Astrocyte (in vitro differentiated cells and primary cell): ENCODE measurements at places on chromosomes 1 and 21. TPM values are rescaled to one million over a fixed set of nuclear protein-coding genes. Genes with fewer than 3 reads are reported as not detected.

GRCh38 chr1:38179483-38179882 is 132.9 kb upstream of the POU3F1 start:
- no peaks in the 10 kb centered on the region for H3K36me3 ChIP-seq
- H3K4me1 ChIP-seq, result peaks cover 8% of the 10 kb centered on the region
- DNase-seq, result no peak
- no peak overlapping the region for H3K27ac ChIP-seq

- no peaks in the 10 kb centered on the region for H3K27me3 ChIP-seq
- peaks cover 4% of the 10 kb centered on the region for H3K4me1 ChIP-seq
- no peak overlapping the region for H3K4me3 ChIP-seq
These were observed 411.7 kb downstream of the PTPRU start for GRCh38 chr1:29648026-29648425.

- no peak overlapping the region for H3K4me3 ChIP-seq
- no peaks in the 10 kb centered on the region for H3K27me3 ChIP-seq
- H3K27ac ChIP-seq, result no peak overlapping the region
- DNase-seq, result no peak
- H3K4me1 ChIP-seq, result peaks cover 19% of the 10 kb centered on the region
- H3K36me3 ChIP-seq, result no peaks in the 10 kb centered on the region
These were observed 73.5 kb downstream of the NOS1AP start for GRCh38 chr1:162142968-162143367.

DNA sequence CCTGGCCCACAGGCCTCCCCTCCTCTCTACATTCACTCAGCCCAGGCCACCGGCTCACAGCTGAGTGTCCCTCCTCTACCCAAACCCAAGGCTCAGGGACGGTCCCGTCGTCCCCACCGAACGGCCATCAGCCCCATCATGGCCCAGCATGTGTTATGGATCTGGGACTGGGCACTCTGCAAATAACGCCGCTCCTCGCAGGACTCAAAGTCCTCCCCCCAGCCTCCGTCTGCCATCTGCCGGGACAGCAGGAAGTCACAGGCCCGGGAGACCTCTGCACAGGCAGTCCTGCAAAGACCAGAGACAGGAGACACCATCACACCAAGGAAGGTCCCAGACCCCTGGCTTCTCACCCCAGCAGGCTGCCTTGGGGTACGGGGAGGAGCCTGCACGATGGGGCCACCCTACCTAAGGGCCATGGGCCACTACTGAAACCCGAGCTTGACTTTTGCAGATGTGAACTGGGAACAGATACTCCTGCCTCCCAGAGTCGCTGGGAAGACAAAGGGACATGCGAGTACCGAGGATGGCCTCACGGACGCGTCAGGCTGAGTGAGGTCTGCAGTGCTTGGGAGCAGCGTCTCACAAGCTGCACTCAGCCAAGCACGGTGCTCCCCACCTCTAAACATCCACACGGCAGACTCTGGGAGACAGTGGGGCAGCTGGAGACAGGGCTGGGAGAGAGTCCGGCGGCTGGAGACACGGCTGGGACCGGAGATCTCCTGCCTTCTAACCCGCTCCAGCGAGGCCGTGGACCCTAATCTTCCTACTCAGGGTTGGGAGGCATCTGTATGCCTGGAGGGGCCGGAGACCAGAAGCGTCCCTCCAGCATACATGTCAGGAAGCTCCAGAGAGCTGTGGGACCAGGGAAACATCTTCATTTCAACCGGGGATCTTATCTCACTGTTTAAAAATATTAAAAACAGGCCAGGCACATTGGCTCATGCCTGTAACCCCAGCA is 10.4 kb upstream of the SPATC1L start:
- H3K27me3 ChIP-seq, result no peaks in the 10 kb centered on the region
- H3K4me1 ChIP-seq, result peaks cover 15% of the 10 kb centered on the region
- H3K36me3 ChIP-seq, result peaks cover 13% of the 10 kb centered on the region
- no peak for DNase-seq

DNA sequence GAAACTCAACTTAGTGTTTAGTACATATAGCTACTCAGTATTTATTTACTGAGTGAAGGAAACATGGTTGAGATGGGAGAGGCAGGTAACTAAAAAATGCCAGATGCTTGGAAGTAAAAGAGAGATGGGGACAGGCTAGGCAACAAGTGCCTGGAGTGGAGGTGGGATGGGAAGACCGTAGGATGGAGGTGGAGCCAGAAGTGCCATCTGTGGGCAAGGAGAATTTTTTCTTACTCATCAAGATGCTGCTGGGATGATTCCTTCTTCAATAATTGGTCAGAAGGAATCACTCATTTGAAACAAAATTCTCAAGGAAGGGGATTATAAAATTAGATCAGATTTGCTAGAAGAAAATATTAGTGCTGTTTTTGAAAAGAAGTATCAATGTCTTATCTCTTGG is 72.9 kb downstream of the IFI44 start:
- DNase-seq, result peak; percentile 11
- H3K27ac ChIP-seq, result no peak overlapping the region
- H3K4me1 ChIP-seq, result peaks cover 4% of the 10 kb centered on the region
- H3K36me3 ChIP-seq, result no peaks in the 10 kb centered on the region
- H3K4me3 ChIP-seq, result no peak overlapping the region
- H3K27me3 ChIP-seq, result no peaks in the 10 kb centered on the region

- no peaks in the 10 kb centered on the region for H3K27me3 ChIP-seq
- no peak overlapping the region for H3K4me3 ChIP-seq
- H3K4me1 ChIP-seq, result no peaks in the 10 kb centered on the region
- no peaks in the 10 kb centered on the region for H3K36me3 ChIP-seq
- DNase-seq, result no peak
These were observed 62.9 kb upstream of the SERBP1 start for GRCh38 chr1:67493148-67493547.

GRCh38 chr1:166307261-166308188 is 140.7 kb upstream of the FAM78B start:
- no peak for DNase-seq
- H3K4me1 ChIP-seq, result no peaks in the 10 kb centered on the region
- no peak overlapping the region for H3K27ac ChIP-seq
- H3K36me3 ChIP-seq, result no peaks in the 10 kb centered on the region

DNA sequence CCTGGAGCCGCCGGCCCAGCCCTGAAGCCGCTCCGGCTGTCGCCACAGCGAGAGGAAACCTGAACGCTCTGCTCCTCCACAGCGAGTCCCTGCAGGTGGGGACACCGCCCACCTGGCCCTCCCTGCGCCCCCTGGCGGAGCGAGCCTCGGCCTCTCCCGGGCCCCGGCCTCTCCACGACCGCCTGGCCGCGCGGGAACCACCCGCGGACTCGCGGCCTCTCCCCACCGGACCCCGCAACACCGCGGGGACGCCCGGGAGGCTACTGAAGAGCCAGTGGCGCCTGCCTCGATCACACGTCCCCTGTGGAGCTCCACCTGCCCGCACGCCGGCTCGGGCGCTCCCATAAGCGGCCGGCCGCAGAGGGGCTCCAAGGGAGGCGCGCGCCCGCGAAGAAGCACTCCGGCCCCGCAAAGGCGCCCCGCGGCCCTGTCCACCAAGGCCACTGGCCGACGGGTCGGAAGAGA is 109.6 kb downstream of the KCNN3 start:
- H3K27ac ChIP-seq, result no peak overlapping the region
- H3K36me3 ChIP-seq, result no peaks in the 10 kb centered on the region
- H3K4me1 ChIP-seq, result no peaks in the 10 kb centered on the region
- no peak overlapping the region for H3K4me3 ChIP-seq

GRCh38 chr21:16534408-16535101 is 804.8 kb downstream of the USP25 start:
- DNase-seq, result peak; percentile 85
- peak overlapping the region; percentile 60 for H3K4me3 ChIP-seq
- no peaks in the 10 kb centered on the region for H3K36me3 ChIP-seq
- H3K27ac ChIP-seq, result peak overlapping the region; percentile 88

DNA sequence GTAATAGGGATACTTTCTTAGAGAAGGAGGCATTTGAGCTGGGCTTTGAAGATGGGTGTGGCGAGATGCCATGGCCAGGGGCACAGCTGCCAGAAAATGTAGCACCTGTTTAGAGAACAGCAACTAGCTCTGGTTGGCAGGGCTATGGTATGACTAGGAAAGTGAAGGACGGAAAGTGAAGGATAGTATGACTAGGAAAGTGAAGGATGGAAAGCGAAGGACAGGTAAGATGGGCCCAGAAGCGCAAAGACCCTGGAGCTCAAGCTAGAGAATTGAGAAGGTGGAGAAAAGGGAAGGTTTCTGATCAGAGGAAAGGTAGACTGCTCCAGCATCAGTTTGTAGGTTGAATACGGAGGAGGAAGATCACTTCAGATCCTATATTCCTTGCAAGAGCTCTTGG is 205.4 kb downstream of the SLC35F3 start:
- no peaks in the 10 kb centered on the region for H3K36me3 ChIP-seq
- H3K27ac ChIP-seq, result no peak overlapping the region
- no peaks in the 10 kb centered on the region for H3K4me1 ChIP-seq
- no peaks in the 10 kb centered on the region for H3K27me3 ChIP-seq
- H3K4me3 ChIP-seq, result no peak overlapping the region
- no peak for DNase-seq

GRCh38 chr21:34548781-34549376 is 36.9 kb upstream of the KCNE1 start:
- H3K4me1 ChIP-seq, result peaks cover 39% of the 10 kb centered on the region
- H3K27ac ChIP-seq, result no peak overlapping the region
- H3K36me3 ChIP-seq, result no peaks in the 10 kb centered on the region
- no peak overlapping the region for H3K4me3 ChIP-seq
- DNase-seq, result no peak
- no peaks in the 10 kb centered on the region for H3K27me3 ChIP-seq

DNA sequence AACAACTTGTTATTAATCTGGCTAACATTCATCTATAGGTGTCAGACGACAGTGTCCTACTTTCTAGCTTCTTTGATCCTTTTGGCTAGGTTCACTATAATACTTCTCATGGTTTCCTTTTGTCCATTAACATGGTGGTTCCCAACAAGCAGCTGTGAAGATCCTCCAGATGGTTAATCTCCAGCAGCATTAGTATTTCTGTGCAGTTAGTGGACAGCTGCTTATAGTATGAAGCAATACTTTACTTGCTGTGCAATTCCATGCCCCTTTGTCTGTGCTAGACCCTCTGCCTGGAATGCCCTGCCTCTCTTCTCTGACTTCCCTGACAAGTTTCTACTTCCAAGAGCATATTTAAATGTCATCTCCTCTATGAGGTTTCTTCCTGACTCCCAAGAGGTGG is 41.7 kb upstream of the ARHGAP29 start:
- no peaks in the 10 kb centered on the region for H3K36me3 ChIP-seq
- H3K4me1 ChIP-seq, result peaks cover 15% of the 10 kb centered on the region
- no peak overlapping the region for H3K4me3 ChIP-seq
- no peaks in the 10 kb centered on the region for H3K27me3 ChIP-seq
- H3K27ac ChIP-seq, result no peak overlapping the region
- DNase-seq, result no peak

DNA sequence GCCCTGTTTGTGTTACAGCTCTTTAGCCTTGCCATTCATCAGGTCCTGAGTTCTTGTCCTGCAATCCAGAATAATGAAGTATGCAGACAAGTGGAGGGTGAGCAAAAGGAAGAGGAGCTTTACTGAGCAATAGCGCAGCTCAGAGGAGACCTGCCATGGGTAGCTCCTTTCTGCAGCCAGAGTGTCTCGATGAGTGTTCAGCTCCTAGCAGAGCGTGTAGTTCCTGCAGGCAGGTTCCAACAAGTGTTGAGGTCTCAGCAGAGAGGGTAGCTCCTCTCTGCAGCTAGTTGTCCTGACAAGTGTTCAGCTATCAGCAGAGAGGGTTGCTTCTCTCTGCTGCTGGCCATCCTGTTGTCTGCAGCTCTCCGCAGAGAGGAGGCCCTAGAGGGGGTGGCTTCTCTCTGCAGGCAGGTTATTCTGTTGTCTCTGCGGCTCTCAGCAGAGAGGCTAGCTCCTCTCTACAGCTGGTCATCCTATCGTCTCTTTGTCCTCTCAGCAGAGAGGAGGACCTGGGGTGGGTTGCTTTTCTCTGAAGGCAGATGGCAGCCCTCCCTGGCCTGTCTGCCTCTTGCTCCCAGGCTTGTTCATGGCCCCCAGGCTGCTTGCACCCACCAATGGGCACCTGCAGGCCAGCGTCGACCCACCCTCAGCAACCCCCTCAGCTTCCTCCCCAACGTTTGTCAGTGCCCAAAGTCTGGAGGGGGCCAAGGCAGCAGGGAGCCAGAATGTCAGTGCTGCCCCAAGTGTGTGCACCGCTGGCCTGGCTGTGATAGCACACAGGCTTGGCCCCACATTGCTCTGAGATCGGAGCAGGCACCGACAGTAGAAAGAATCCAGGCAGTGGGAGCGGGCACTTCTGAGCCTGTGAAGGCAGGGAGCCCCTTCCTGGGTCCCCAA is 112.5 kb upstream of the RUNX3 start:
- no peak for DNase-seq
- no peak overlapping the region for H3K27ac ChIP-seq

- no peaks in the 10 kb centered on the region for H3K27me3 ChIP-seq
- DNase-seq, result no peak
- H3K4me1 ChIP-seq, result peaks cover 4% of the 10 kb centered on the region
These were observed 75.8 kb downstream of the PCBP3 start for GRCh38 chr21:45719177-45719802.

GRCh38 chr1:155729031-155729898 is 40.4 kb downstream of the DAP3 start:
- no peak overlapping the region for H3K4me3 ChIP-seq
- H3K4me1 ChIP-seq, result no peaks in the 10 kb centered on the region
- H3K36me3 ChIP-seq, result peaks cover 32% of the 10 kb centered on the region
- peak; percentile 44 for DNase-seq

GRCh38 chr21:28615276-28615675 is 377.4 kb downstream of the LTN1 start:
- H3K36me3 ChIP-seq, result no peaks in the 10 kb centered on the region
- peak overlapping the region; percentile 38 for H3K27ac ChIP-seq
- no peak overlapping the region for H3K4me3 ChIP-seq
- DNase-seq, result peak; percentile 88

DNA sequence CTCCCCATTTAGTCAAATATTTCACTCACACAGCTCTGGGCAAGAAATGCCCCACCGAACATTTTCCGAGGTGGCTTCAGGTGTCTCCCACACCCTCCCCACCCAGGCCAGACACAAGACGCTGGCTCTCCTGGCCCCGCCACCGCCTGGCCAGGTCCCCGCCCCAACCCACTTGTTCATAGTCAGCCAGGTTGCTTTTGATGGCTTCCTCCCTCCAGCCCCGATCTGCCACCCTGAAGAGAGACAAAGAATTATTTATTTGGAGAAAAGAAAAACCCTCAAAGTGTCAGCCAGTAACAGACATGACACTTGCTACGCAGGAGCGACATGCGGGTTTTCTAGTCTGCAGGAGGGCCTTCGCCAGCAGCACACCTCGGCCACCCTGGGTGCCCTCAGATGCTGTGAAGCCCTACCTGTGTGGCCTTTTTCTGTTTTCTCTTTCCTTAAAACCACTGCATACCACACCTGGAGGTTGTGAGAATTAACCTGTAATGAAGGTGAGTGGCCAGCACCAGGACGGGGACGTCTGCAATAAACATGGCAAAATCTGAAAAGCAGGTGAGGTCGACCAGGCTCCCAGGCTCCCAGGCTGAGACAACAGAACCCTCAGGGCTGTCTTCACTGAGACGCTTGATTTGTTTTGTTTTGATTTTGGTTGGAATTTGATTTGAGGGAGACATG is 27.2 kb downstream of the SSBP3 start:
- no peak overlapping the region for H3K4me3 ChIP-seq
- no peak overlapping the region for H3K27ac ChIP-seq
- DNase-seq, result no peak
- no peaks in the 10 kb centered on the region for H3K36me3 ChIP-seq
- peaks cover 11% of the 10 kb centered on the region for H3K4me1 ChIP-seq
- no peaks in the 10 kb centered on the region for H3K27me3 ChIP-seq

ESPN gene
- total RNA-seq, result 0.66 and 0.96 TPM in 2 replicates

CDC42BPA gene
- 31.2 and 34.5 TPM in 2 replicates for total RNA-seq

CFHR3 gene
- total RNA-seq, result not detected in 2 replicates

TTC3 gene
- 223 and 232 TPM in 2 replicates for total RNA-seq

DDAH1 gene
- total RNA-seq, result 76.7 and 112 TPM in 2 replicates

PLA2G4A gene
- total RNA-seq, result 1.4 and 1.9 TPM in 2 replicates

TRAPPC3 gene
- total RNA-seq, result 87.1 and 87.6 TPM in 2 replicates

LRRN2 gene
- total RNA-seq, result 4.9 and 5.9 TPM in 2 replicates

PROX1 gene
- 1.9 and 4.8 TPM in 2 replicates for total RNA-seq

NKAIN1 gene
- total RNA-seq, result 5.6 and 6.8 TPM in 2 replicates

SEC16B gene
- total RNA-seq, result 3.0 and 4.2 TPM in 2 replicates

CYP4A22 gene
- not detected in 2 replicates for total RNA-seq

GIPC2 gene
- not detected in 2 replicates for total RNA-seq

REN gene
- total RNA-seq, result not detected in 2 replicates
